ENCODE measurements at places on chromosomes 4 and X.

- DNase-seq = no peak
These were observed 132.6 kb downstream of the INPP4B start for GRCh38 chr4:142713282-142714030.

GRCh38 chr4:3784454-3785291 lies 18.5 kb downstream of the ADRA2C start:
- no peak for DNase-seq

- DNase-seq = no peak
These were observed 184.6 kb upstream of the KIT start for GRCh38 chr4:54473077-54473545.

DNA sequence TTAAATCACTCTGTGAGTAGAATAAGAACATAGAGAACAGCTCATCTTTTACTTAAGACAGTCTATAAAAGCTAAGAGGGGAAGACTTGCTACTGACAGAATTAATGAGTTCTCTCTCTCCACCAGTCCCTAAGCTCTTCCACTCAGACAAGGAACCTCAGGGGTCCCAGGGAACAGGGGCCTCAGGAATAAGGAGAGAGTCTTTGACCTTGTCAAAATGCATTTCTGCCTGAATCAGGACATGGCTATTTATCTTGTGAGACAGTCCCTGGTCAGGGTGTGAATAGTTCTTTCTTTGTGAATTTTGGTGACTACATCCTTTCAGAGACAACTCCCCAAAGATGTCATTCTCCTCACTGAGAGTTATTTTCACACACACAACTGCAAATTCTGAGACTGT lies 218.7 kb upstream of the HS3ST1 start:
- no peak for DNase-seq

DNA sequence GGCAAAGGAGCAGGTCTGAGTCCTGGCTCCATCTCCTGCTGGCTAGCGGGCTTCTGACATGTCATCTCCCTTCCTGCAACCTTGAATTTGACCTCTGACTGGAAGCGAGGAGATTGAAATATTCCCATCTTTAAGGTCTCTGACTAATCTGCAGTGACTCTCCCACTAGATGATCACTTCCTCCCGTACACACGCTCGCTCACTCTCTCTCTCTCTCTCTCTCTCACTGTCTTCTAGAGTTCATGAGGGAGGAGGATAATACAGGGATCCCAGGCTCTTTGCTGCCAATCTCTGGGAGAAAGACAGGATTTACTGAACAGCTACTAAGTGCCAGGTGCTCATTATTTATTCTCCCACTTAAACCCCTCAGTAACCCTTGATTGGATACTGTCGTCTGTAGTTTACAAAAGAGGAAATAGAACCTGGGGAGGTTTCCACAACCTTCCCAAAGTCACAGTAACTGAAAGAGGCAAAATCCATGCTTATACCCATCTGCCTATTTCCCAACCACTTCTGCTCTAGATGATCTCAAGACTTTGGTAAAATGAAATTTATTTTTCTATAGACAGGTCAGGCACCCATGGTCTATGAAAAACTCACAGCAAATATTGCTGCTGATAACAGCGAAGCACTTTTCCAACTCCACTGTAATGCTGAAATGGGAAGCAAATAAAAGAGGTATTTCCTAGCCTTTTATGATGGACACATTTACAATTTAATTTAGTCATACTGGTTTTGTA lies 193.5 kb upstream of the C1QTNF7 start:
- peak; percentile 9 for DNase-seq

DNA sequence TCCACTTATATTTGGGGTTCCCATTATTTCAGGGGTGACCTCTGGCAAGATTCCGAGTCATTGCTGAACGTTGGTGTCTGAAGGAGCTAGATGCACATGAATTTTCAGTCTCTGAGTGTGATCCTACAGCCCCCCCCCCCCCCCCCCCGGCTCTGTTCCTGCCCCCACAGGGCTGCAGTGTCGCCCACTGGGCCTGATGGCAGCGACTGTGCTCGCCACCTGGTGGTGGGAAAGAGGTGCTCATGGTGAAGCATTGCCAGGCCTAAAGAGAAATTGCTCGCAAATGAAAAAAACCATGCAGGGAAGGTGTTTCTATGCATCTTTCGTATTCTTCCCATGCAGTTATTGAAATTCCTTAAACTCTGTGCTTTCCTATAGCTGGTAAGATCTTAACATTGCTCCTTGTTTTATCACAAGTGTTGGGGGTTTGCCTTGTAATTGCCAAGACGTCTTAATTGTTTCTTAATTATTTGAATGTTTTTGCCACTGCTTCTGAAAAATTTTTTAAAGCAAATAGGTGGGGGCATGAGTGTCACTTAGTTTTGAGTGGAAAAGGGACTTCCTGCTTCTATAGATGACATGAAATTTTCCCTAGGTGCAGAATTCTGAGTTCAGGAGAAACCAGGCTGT lies 63.2 kb downstream of the CLDN22 start:
- peak; percentile 24 for DNase-seq

DNA sequence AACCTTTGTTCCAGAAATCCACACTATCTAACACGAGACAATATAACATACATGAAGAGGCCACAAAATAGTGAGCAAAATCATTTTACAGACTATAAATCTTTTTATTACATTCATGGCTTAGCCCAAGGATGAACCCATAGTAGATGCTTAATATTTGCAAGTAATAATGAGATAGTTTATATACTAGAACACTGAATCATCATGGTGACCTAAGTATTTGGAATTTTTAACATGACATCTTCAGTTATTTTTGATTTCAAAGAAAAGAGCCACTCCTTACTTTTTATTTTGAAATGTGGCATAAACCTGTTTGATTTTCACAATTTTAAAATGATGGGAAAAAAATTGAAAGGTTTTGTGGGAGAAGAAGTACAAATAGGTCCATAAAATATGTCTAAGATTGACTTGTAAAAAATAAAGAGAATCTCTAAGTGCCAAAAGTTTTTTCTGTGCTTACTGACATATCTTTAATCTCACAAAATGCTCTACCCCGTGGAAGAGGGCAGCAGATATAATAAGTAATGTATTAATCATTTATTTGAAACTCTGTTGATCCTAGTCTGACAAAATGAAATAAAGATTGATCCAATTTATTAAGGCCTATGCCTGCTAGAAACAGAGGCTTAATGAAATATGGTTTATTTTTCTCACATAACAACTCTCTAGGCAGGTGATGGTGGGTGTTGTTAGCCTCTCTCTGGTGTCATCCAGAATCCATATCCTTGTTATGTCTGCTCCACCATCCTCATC lies 224.5 kb upstream of the CENPE start:
- DNase-seq = no peak

- no peak for DNase-seq
These were observed 447.1 kb downstream of the MID1IP1 start for GRCh38 chrX:39248330-39248729.

DNA sequence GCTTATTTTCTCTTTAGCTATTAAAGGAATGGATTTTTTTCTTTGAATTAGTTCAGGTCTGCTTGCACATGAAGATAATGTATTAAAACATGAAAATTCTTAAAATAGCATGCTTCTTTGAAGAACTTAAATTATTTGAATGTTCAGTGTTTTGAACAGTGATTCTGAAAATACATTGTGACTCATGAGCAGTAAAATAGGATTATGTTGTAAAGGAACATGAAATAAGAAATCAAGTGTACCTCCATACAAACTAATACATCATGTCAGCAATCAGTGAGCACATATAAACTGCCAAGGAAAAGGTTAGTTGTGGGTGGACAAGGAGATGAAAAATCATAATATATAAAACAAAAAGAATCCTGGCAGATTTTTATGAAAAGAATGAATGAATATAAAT lies 66.1 kb downstream of the SNX25 start:
- no peak for DNase-seq

DNA sequence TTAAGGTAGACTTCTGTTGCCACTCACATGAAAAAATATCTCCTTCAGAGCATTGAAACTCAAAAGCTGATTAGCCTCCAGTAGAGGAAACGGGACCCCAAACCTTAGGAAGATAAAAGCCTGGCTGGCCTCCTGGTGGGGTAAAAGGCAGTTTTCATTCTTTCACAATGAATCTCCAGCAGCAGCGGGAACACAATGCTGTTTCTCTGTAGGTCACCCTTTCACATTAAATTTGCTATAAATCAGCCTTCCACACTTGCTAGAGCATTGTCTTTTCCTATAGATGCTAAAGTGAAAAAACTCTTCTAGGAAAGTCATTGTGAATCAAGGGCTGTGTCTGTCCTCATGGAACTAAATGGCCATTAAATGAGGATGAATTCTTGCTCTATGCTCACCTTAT lies 207.3 kb upstream of the MAGEB2 start:
- DNase-seq = no peak

GRCh38 chrX:3712870-3713224 lies 602 bp downstream of the PRKX start:
- DNase-seq = no peak

DNA sequence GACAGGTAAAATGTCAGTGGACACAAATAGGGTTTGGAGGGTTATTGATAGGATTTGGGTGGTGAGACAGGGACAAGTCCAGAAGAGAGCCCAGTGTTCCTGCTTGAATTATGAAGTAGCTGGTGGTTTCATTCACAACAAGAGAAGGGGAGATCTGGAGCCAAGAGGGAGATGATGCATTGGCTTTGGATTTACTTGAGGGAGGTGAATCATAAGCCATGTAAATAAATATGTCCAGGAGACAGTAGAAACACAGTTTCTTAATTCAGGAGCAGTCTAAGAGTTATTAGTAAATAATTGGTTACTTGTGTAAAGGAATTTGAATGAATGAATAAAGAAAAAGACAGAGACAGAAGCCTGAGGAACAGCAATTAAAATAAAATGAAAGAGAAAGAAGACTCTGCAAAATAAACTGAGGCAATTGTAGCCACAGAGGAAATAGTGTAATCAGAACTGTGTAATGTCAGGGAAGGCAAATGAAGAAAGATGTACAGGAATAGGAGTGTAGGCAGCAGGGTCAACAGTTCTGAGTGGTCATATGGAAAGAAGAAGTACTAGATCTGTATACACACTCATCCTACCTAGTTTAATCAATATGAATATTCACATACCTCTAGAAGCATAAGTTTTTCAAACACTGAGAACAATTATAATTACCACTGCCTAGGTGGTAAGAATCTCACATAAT lies 50.2 kb upstream of the CXCL8 start:
- DNase-seq = no peak

GRCh38 chr4:102799816-102800215 lies 27.5 kb downstream of the UBE2D3 start:
- DNase-seq = no peak

- DNase-seq = no peak
These were observed 282.8 kb downstream of the PPP1R2C start for GRCh38 chrX:42495139-42495538.

DNA sequence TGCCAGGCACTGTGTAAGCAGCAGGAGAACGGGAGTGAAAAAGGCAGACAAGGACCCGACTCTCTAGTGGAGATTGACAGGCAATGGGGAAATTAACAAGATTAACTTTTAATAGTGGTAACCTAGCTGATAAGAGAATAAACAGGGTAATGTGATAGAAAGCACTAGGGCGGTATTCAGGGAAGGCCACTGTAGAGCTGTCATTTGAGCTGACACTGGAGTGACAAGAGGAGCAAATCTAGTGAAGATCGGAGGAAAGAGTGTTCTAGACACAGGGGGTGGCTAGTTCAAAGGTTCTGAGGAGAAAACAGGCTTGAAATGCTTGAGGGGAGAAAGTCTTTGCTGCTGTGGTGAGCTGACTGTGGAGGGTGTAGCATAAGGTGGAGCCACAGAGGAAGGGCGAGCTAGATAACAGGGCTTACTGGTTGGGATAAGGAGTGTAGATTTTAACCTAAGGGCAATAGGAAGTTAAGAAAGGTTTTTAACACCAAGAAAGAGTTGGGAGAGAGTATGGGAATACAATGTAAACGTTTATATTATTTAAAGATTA lies 122.8 kb downstream of the SLC10A7 start:
- no peak for DNase-seq
